ENCODE measurements at places on chromosomes 7 and 10.
A peak's percentile ranks its signal among the peaks of the same experiment; 100 is the strongest.

- no peak for DNase-seq
These were observed 33.0 kb upstream of the EMX2 start for GRCh38 chr10:117509573-117509972.

- no peak for DNase-seq
These were observed 2.4 kb downstream of the PRAP1 start for GRCh38 chr10:133349577-133350011.

- DNase-seq, result no peak
These were observed 152.9 kb downstream of the EBF3 start for GRCh38 chr10:129811208-129811607.

GRCh38 chr10:124206616-124207015, 113.2 kb upstream of the CHST15 start:
- no peak for DNase-seq

DNA sequence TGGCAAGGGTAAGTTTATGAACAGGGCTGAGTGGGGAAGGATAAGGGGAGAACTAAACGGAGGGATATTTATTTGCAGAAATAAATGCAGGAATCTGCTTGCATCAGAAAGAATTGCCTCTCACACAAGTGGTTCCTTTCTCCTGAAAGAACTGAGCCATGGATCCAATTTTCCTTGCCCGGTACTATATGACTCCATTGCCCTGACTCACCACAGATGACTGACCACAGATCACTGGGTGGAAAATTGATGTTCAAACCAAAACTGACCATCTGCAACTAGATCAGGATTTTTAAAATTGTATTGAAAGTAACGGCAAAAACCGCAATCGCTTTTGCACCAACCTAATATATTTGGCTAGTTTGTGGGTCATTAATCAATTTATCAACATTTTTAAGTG, 6.2 kb upstream of the MACC1 start:
- DNase-seq, result no peak

- no peak for DNase-seq
These were observed 63.2 kb downstream of the KCNMA1 start for GRCh38 chr10:77574438-77574837.

- no peak for DNase-seq
These were observed 54.2 kb upstream of the FHIP2A start for GRCh38 chr10:114767101-114767985.

GRCh38 chr10:70537398-70538194, 59.0 kb downstream of the PALD1 start:
- DNase-seq, result peak; percentile 37

DNA sequence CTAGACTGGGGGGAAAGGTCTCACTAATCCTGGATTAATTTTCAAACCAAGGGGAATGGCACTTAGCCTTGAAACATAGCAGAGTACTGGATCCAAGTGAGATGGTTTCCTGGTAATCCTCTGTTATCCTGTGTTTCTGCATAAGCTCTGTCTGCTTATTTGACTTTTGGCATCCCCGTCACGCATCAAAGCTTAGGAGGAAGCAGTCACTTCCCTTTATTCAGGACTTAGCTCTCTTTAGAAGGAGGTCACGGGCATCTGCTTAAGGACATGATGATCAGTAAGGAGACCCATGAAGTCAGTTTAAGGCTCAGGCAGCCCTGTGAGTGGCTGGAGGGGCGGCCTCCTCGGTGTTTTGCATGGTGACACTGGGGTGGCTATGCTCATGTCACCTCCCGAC, 30.0 kb downstream of the TSPAN15 start:
- peak; percentile 88 for DNase-seq

- DNase-seq, result peak; percentile 50
These were observed 29.5 kb upstream of the BMS1 start for GRCh38 chr10:42753126-42753506.

DNA sequence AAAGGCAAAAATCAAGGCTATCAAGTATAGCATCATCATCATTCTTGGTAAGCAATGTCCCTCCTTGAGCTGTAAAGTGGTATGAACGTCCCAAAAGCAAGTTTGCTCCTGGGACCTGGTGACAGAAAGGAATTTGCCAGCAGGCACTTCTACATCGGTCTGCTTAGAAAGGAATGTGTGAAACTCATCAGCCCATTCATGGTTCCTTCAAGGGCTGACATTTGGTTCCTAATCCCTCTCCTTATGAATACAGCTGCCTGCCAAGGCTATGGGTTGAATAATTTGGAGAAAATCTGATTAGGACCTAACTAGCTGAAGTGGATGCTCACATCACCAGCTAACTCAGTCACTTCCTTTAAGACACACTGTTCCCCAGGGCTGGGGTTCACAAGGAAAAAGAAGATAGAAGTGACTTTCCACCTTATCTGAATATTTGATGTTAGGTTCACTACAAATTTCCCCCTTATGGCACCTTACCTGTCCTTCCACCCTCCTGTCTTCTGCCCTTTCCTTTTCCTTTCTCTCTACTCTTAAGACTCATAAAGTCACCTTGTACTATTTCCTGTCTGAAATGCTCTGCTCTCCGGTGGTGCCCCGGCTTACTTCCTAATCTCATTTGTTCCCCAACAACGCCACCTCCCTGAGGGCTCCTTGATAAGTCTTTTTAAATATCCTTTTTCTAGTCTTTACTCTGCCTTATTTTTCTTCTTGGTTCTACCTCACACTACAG, 187.1 kb downstream of the NPSR1 start:
- DNase-seq, result no peak

DNA sequence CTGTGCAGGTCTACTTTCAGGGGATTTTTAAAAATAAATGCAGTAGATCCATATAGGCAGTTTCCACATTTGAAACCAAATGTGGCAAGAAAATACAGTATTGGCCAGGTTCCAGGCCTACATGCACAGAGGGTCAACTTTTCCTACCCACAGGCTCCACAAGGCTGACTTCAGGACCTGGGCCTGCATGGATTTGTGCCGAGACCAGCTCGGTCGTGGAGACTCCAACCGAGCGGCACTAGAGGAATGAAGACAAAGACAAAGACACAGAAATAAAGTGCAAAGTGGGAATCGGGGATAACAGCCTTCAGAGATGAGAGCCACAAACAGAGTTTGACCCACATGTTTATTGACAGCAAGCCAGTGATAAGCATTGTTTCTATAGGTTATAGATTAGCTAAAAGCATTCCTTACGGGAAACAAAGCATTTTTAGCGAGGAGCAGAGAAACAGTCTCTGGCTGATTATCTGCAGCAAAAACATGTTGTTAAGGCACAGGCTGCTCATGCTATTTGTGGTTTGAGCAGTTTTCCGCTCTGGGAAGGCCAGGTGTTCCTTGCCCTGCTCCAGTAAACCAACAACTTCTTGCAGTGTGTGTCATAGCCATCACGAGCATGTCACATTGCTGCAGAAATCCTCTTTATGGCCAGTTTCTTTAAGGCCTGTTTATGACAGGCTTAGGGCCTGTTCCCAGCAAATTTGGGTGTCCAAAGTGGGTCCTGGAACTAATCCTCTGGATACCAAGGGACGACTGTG, 52.6 kb downstream of the ZNF37A start:
- no peak for DNase-seq

- DNase-seq, result no peak
These were observed 176.2 kb upstream of the GDF10 start for GRCh38 chr10:47123716-47124288.

- no peak for DNase-seq
These were observed 39.9 kb upstream of the ZNF107 start for GRCh38 chr7:64626083-64626469.

DNA sequence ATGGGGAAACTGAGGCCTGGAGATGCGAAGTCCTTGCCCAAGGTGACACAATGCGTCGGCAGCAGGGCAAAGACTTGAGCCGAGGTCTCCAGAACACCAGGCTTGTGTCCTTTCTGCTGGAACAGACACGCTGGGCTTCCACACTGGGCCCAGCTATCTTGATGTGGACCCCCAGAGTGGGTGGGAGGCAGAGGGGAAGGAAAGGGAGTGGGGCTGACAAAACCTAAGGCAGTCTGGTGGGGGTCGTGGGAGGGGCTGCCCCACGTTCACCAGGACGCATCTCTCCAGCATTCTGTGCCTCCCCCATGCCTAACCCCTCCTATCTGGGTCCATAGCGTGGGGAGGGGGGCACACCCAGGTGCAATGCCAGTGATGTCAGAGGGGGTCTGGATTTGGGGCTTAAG, 38.1 kb downstream of the PPIF start:
- no peak for DNase-seq

- DNase-seq, result no peak
These were observed 41.4 kb upstream of the ZMIZ1 start for GRCh38 chr10:79027147-79028055.

GRCh38 chr10:1035201-1035600, 9.5 kb upstream of the IDI2 start:
- no peak for DNase-seq

- no peak for DNase-seq
These were observed 86.0 kb downstream of the RTKN2 start for GRCh38 chr10:62182595-62182994.

GRCh38 chr7:139365336-139365735, 5.6 kb downstream of the LUC7L2 start:
- DNase-seq, result no peak

GRCh38 chr10:73359492-73359891, 828 bp upstream of the CFAP70 start:
- DNase-seq, result no peak

DNA sequence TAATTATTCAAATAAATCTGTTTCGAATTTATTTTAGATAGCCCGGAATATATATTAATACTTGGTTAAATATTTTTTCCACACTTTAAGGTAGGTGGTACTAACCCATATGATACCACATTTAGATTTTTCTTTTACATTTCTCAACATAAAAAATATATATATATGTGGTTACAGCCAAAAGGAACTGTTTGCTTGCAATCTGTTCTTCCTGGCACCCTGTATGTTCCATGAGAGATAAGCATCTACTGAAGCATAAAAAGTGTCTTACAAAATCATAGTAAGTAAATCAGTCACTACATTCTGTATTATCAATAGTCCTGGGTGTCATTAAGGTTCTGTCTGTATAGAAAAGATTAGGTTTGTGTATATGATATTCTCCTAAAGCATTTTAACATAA, 726.8 kb downstream of the GRM8 start:
- DNase-seq, result no peak

- no peak for DNase-seq
These were observed 30.0 kb downstream of the MGMT start for GRCh38 chr10:129497013-129497412.

DNA sequence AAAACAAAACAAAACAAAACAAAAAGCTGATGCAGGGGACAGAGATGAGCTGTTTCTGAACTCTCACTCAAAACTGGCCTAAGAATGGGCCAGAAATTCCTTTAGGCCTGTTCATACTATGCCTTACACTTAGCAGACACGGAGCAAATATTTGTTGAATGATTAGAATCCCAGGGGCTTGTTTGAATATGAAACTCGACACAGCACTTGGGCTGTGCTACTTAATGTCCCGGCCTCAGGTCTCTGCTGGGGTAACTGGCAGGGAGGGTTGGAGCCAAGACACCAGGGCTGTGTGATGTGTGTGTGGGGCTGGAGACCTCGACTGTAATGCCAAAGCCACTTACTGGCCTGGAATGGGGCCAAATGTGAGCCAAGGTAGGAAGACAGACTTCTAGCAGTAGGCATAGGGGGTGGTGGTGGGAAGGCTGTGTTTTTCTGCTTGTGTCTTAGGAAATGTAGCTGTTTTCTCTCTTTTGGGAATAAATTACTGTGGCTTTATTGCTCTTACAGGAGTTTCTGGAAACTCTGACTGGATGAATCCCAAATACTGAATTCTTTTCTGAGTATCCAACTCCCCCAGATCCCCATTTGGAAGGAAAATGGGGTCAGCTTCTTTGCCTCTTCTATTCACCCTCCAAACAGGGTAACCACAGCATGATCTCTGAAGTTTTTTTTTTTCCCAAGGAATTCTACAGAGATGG, 66.7 kb downstream of the EMX2 start:
- DNase-seq, result no peak

DNA sequence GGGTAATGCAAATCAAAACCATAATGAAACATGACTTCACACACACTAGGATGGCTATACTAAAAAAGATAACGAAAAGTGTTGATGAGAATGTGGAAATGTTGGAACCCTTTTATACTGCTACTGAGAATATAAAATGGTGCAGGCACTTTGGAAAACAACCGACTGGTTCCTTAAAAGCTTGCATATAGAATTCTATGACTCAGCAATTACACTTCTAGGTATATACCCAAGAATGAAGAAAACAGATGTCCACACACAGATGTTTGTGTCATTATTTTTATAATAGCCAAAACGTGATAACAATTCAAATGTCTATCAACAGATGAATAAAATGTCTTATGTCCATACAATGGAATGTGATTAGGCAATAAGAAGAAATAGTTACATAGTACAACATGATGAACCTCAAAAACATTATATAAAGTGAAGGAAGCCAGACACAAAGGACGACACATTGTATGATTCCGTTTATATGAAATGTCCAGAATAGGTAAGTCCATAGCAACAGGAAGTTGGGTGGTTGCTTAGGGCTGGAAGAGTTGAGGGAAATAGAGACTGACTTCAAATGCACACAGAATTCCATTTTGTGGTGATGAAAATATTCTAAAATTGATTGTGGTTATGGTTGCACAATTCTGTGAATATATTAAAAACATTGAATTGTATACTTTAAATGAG, 148.3 kb upstream of the PHYHIPL start:
- DNase-seq, result no peak

- no peak for DNase-seq
These were observed 16.7 kb downstream of the ELN start for GRCh38 chr7:74044366-74045350.

- DNase-seq, result no peak
These were observed 36.3 kb downstream of the SUFU start for GRCh38 chr10:102540023-102540422.

DNA sequence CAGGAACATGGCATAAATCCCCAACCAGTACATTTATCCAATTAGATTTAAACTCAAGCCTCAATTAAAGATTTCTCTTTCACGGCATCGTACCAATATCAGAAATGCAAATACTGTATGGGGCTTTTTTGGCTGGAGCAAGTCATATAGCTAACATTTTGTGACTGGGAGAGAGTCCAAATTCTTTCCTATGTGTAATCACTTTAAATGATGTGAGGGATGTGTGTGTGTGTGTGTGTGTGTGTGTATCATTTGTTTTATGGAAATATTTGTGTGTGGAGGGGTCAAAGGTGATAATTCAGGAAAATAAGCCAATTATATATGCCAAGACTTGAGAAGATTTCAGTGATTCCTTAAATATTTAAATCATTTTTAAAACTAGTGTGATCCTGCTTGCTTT, 196.6 kb downstream of the TRIL start:
- no peak for DNase-seq

DNA sequence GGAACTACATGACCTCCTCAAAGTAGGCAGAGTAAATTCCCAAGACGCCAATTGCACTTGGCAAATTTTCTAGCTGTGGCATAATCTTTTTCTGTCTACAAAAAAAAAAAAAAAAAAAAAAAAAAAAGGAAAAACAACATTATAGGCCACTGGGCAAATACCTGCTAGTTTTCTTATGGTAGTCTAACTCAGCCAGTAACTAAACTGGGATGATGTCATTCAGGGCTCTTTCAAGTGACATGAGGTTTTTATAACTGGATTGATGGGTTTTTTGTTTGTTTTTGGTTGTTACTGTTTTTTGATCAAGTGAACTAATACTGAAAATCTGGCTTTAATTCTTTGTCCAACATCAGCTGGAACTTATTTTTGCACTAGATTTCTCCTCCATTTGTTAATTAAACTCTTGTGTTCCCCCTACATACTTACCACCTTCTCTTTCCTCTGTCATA, 7.4 kb upstream of the VIM start:
- DNase-seq, result no peak

GRCh38 chr7:155435110-155435509, 22.8 kb upstream of the EN2 start:
- DNase-seq, result no peak

- no peak for DNase-seq
These were observed 94.1 kb upstream of the TMEM26 start for GRCh38 chr10:61547297-61547696.
